ENCODE measurements at places on chromosomes 13 and 19. TPM values are rescaled to one million over a fixed set of nuclear protein-coding genes. Genes with fewer than 3 reads are reported as not detected.

ERICH6B gene
- polyA plus RNA-seq, result 4.0 TPM

FAM124A gene
- 4.8 TPM for polyA plus RNA-seq

PNPLA6 gene
- 35.1 TPM for polyA plus RNA-seq

CCDC169 gene
- polyA plus RNA-seq, result 9.1 TPM

PSG7 gene
- not detected for polyA plus RNA-seq

ABHD8 gene
- 7.2 TPM for polyA plus RNA-seq

RNF225 gene
- not detected for polyA plus RNA-seq

NCR1 gene
- 0.37 TPM for polyA plus RNA-seq

ZIC2 gene
- 0.18 TPM for polyA plus RNA-seq

- DNase-seq, result no peak
These were observed 147.1 kb downstream of the MTUS2 start for GRCh38 chr13:28967029-28967915.

DNA sequence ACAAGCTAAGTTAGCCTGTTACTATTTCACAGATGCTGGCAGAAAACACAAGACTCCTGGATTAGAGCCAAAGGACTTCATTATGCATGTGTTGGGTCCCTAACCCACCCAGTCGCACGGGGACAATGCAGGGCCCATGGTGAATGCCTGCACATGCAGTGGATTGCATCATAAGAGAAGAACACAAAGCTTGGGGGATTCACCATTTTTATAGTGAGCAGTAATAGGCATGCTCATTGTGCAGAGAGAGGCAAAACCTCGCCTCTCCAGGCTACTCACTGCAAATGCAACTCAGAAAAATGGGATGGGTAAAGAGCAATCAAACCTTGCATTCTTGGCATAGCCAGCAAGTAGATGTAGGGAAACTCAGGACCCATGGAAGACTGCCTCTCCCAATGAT, 115.8 kb downstream of the DIAPH3 start:
- no peak for DNase-seq

DNA sequence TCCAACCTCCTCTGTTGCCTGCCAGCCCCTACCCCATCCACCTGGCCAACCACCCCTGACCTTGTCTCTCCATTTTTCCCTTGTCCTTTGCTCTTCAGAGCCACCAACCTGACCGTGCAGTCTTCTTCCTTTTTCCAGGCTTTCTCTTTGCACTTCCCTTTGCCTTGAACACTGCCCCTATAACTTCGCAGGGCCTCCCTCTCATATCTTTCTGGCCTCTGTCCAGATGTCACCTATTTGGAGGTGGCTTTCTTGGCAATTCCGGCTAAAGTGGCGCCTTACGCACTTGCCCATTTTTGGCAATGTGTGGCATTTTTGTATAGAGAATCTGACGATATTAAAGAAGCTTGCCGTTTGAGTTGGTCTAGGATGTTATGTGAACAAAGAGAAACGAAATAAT, 844 bp downstream of the ZNF543 start:
- DNase-seq, result no peak

- no peak for DNase-seq
These were observed 31.1 kb downstream of the ZNF283 start for GRCh38 chr19:43858174-43858573.

DNA sequence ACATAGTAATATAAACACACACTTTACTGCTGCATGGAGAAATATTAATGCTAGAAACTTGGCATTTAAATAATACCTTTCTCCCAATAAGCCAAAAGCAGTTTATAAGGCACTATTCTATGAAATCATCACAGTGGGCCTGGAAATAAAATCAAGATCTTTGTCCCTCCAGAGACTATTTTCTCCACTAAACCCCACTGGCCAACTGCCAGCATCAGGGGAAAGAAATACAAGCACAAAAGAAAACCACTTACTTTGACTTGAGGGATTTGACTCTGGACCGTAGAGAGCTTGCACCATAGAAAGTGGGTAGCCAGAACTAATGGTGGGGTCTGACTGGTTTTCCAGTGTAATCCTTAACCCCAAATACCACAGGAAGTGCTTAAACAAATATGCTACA, 71.9 kb downstream of the DCLK1 start:
- DNase-seq, result no peak

DNA sequence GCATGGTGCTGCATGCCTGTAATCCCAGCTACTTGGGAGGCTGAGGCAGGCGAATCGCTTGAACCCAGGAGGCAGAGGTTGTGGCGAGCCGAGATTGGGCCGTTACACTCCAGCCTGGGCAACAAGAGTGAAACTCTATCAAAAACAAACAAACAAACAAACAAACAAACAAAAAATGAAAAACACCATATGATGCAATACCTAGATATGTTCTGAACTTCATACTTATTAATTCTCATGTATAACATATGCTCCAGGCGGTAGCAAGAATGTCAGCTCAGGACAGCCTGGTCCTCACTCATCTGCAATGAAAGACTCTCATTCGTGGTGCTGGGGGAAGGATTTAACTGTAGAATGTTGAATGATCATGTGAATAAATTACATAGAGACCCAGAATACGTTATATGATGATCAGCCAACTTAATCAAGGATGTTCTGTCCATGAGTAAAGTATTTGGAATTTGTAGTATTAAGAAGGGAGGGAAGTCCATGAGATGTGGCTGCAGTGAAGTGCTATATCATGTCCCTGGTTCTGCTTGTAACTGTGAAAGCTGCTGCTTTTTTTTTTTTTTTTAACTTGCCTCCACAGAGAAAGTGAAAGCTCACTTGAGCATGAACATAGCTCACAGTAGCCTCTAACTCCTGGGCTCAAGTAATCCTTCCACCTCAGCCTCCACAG, 206.8 kb downstream of the UQCRFS1 start:
- no peak for DNase-seq

- no peak for DNase-seq
These were observed 15.5 kb downstream of the MKNK2 start for GRCh38 chr19:2035590-2035991.

DNA sequence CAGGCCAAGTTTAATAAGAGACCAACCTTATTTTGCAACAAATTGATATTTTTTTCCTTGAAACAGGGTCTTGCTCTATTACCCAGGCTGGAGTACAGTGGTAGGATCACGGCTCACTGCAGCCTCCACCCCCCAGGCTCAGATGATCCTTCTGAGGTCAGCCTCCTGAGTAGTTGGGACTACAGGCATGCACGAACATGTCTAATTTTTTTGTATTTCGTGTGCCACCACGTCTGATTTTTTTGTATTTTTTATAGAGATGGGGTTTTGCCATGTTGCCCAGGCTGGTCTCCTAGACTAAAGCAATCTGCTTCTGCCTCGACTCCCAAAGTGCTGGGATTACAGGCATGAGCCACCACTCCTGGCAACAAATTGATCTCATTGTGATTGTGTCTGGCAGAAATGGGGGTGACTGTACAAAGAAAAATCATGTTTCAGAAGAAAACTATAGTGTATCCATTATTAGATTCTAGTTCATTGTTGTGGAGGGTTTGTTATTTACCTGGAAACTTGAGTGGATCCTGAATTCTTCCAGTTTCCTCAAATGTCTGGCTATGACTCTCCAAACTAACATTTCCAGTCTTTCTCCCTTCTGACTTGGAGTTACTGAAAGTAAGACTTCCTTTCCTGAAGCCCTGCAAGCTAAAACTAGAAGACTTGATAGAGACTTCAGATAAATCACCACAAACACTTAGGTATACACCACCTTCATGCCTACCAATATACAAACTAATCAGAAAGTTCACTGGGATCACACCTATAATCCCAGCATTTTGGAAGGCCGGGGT, 17.3 kb upstream of the AKT2 start:
- DNase-seq, result no peak

DNA sequence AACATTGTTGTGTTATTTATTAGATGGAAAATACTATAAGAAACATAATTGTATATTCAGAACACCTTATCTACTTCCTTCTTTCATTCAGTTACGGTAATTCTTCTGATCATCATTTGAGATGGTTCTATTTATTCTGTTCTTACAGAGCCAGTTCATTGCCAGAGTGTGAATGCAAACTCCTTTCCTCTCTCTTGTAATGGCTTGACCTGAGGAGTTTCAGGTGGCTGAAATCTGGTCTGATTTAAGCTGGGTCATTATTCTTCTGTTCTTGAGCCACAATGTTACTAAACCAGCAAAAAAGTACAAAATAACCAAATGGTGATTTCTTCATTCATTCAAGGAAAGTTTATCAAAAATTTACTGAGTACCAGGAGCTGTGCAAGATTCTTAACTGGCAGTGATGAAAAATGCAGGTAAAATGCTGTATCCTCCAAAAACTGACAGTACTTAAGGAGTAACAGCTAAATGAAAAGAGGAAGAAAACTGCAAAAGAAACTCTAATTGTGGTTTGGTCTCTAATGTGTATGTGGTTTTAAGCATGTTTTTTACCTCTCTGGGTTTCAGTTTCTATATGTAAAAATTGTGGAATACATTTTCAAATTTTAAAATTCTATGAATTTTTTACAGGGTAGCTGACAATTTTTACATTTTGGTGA, 182.4 kb upstream of the UFM1 start:
- DNase-seq, result no peak

GRCh38 chr19:35330475-35330874, 1.5 kb downstream of the CD22 start:
- DNase-seq, result no peak

All from left kidney (tissue), 8 donors.